Common myeloid progenitor, CD34-positive (primary cell): ENCODE measurements at places on chromosomes 1 and 21.

DNA sequence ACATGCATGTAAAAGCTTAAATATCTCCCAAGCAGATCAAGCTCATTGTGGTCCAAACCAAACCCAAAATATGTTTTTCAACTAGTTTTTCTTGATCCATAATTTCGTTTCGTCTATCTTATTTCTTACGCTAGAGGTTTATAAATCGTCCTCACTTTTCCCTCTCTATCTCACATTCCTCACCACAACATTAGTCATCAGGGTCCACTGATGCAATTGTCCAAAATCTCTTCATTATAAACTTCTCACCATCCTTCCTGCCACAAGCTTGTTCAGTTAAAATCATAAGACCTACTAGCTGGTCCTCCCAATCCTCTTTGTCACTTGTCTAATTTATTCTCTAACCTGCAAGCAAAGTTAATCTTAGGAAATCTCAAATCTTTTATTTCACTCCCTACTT lies 173.0 kb upstream of the PALMD start:
- no peaks in the 10 kb centered on the region for H3K27me3 ChIP-seq
- H3K4me1 ChIP-seq = no peaks in the 10 kb centered on the region
- no peaks in the 10 kb centered on the region for H3K36me3 ChIP-seq
- no peak overlapping the region for H3K27ac ChIP-seq
- no peak for DNase-seq

DNA sequence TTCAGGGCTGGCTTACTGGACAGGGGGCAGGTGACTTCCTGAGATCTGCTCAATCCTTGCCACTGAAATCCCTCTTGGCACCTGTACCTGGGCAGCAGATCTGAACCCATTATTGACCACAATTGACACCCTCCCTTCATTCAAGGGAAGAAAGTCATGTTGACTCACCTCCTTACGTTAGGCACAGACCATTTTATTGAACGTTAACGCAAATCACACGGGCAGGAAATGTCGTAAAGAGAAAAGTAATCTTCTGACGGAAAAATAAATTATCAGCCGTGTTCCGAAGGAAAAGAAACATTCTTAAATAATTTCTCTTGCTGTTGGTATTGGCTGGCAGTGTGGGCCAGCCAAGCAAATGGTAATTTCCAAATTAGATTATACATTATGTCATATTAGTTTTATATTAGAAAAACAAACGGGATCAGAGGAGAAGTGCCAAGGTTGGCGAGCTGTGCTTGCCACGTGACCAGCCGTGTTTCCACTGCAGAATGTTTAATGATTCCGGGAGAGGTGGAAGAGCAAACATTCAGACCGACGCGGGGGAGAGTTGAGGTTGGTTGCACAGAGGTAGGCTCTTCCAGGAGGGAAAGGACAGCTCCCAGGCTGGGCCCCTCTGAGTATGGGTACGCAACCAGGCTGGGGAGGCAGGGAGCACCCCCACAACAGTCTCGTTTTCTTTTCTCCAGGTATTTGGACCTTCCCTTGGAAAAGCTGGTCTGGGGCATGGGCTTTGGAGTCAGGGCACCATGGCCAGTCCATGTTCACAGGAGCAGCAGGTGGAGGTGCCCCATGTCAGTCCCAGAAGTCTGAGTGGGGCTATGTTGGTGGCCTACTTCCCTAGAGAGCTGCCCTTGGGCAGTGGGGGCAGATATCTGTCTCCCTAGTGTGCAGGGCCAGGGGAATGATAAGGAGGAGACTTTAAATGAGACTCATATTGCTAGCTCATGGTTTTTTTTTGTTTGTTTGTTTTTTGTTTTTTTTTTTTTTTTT lies 121.1 kb downstream of the FOXD2 start:
- H3K27me3 ChIP-seq = no peaks in the 10 kb centered on the region
- DNase-seq = no peak
- H3K4me3 ChIP-seq = no peak overlapping the region
- H3K4me1 ChIP-seq = peaks cover under 1% of the 10 kb centered on the region
- H3K36me3 ChIP-seq = no peaks in the 10 kb centered on the region

DNA sequence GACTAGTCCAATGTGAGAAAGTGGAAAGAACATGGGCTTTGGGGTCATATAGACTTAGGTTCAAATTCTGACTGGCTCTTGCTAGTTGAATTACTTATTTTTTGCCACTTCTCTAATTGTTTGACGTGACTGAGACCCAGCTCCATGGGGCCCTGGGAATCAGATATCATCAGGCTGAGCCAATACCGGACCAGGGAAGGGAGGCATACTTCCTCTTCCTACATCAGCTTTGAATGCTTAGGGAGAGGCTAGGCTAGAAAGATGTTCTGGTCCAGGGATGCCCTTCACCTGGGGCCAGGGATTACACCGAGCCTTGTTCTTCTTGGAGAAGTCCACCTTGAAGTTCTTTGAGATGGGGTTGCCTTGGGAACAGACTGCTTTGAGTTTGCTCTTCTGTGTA lies 3.7 kb upstream of the NR1I3 start:
- H3K27ac ChIP-seq = no peak overlapping the region
- H3K36me3 ChIP-seq = no peaks in the 10 kb centered on the region
- H3K4me3 ChIP-seq = no peak overlapping the region
- no peak for DNase-seq
- peaks cover 8% of the 10 kb centered on the region for H3K4me1 ChIP-seq
- no peaks in the 10 kb centered on the region for H3K27me3 ChIP-seq

GRCh38 chr1:76371941-76372340 lies 297.4 kb downstream of the ST6GALNAC3 start:
- no peaks in the 10 kb centered on the region for H3K4me1 ChIP-seq
- no peak overlapping the region for H3K4me3 ChIP-seq
- no peak overlapping the region for H3K27ac ChIP-seq
- DNase-seq = no peak
- H3K36me3 ChIP-seq = no peaks in the 10 kb centered on the region

DNA sequence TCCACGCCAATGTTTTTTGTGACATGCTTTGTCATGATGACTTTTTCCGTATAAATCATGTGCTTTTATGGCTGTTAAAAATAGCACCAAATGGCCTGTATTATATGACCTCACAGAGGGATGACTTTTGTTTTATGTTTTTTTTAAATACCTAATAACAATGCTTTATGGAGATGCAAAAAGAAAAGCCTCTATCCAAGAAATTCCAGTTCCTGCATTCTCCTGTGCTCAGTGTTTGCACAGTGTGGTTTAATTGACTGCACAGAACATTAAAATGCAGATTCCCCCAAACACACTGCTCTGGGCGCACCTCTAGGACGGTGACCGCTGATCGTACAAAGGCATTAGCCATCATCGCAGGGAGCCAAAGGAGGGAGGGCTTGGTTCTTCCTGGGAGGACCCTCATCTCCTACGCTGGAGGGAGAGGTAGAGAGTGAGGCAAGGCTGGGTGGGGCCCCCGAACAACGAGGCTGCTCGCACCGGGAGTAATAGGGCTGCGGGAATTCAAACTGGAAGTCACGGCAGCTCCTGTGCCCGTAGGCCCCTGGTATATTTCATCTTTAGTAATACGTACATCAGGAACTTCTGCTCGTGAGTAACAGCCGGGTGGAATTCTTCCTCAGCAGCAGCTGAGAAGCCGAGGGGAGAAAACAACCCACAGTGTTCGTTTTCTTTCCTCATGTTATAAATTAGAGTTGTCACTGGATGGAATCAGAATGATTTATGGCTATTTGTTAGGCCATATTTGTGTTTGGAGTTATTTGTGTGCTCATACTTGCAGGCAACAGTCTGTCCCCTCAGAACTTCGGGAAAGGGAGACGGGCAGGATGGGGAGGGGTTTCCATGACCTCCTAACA lies 465.6 kb downstream of the CAMTA1 start:
- H3K4me1 ChIP-seq = peaks cover 6% of the 10 kb centered on the region
- H3K27ac ChIP-seq = no peak overlapping the region
- DNase-seq = peak; percentile 40
- no peak overlapping the region for H3K4me3 ChIP-seq
- no peaks in the 10 kb centered on the region for H3K36me3 ChIP-seq

GRCh38 chr1:221765527-221765926 lies 23.6 kb upstream of the DUSP10 start:
- H3K27ac ChIP-seq = no peak overlapping the region
- H3K27me3 ChIP-seq = no peaks in the 10 kb centered on the region
- DNase-seq = peak; percentile 35
- no peak overlapping the region for H3K4me3 ChIP-seq
- H3K4me1 ChIP-seq = peaks cover 13% of the 10 kb centered on the region
- no peaks in the 10 kb centered on the region for H3K36me3 ChIP-seq

GRCh38 chr1:5988596-5989285 lies 3.5 kb downstream of the NPHP4 start:
- no peaks in the 10 kb centered on the region for H3K27me3 ChIP-seq
- no peaks in the 10 kb centered on the region for H3K36me3 ChIP-seq
- peaks cover 18% of the 10 kb centered on the region for H3K4me1 ChIP-seq
- no peak overlapping the region for H3K4me3 ChIP-seq
- no peak overlapping the region for H3K27ac ChIP-seq

DNA sequence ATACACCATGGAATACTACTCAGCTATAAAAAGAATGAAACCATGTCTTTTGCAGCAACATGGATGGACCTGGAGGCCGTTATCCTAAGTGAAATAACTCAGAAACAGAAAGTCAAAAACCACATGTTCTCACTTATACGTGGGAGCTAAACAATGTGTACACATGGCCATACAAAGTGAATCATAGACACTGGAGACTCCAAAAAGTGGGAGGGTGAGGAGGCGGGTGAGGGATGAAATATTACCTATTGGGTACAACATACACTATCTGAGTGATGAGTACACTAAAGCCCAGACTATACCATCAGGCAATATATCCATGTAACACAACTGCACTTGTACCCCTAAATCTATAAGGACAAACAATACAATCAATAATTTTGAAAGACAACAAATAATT lies 39.5 kb upstream of the FAM20B start:
- no peak overlapping the region for H3K4me3 ChIP-seq
- H3K27me3 ChIP-seq = no peaks in the 10 kb centered on the region
- no peak overlapping the region for H3K27ac ChIP-seq
- no peaks in the 10 kb centered on the region for H3K36me3 ChIP-seq
- no peak for DNase-seq
- no peaks in the 10 kb centered on the region for H3K4me1 ChIP-seq

GRCh38 chr1:201229771-201230635 lies 39.4 kb downstream of the IGFN1 start:
- DNase-seq = no peak
- H3K36me3 ChIP-seq = no peaks in the 10 kb centered on the region
- H3K4me3 ChIP-seq = no peak overlapping the region
- H3K4me1 ChIP-seq = no peaks in the 10 kb centered on the region

DNA sequence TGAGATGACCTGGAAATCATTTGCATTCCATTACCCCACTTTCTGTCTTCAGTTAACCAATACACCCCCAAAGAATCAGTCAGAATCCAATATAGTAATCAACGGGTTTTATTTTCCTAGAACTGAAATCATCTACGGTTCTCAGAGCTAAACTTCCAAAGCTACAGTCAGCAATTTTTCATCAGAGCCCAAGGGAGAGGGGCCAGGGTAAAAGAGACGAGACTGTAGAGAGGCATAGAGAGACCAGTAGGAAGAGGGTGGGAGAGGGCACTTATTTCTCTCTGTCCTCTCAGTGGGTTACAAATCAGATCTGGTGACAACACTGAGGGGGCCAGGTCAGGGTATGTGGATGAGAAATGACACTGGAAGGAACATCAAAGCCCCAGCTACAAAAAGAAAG lies 1.1 kb upstream of the MRPL24 start:
- no peak for DNase-seq
- peaks cover 6% of the 10 kb centered on the region for H3K36me3 ChIP-seq
- peak overlapping the region; percentile 61 for H3K4me3 ChIP-seq
- peaks cover 60% of the 10 kb centered on the region for H3K4me1 ChIP-seq
- H3K27ac ChIP-seq = no peak overlapping the region

DNA sequence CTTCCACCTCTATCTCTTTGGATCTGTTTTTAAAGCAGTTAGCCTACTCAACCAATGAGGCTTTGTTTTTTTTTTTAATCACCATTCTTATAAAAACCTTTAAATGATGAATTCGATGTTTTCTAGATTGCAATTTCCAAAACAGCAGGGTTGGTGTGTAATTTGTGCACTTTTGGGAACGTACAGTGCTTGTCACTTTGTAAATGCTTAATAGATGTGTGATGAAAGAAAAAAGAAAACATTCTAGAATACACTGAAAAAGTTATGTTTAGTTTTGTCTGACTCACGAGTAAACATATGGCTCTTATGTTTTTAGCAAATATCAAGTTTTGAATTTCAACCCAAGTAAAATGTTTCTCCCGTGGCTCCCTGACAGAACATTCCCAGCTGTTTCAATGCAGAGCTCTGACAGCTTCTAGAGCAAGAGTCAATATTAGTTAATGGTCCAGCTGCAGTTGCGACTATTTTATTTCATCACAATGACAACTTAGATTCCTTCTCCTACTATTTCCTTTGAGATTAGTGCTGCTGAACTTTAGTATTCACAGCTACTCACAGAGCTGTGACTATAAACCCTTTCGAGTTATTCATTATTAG lies 362.5 kb upstream of the ADAMTS5 start:
- no peaks in the 10 kb centered on the region for H3K36me3 ChIP-seq
- no peaks in the 10 kb centered on the region for H3K4me1 ChIP-seq
- H3K27ac ChIP-seq = no peak overlapping the region
- no peak for DNase-seq
- H3K27me3 ChIP-seq = no peaks in the 10 kb centered on the region

GRCh38 chr1:178593515-178593914 lies 80.6 kb downstream of the TEX35 start:
- H3K4me1 ChIP-seq = no peaks in the 10 kb centered on the region
- no peak for DNase-seq
- H3K4me3 ChIP-seq = no peak overlapping the region
- no peak overlapping the region for H3K27ac ChIP-seq
- H3K36me3 ChIP-seq = no peaks in the 10 kb centered on the region

DNA sequence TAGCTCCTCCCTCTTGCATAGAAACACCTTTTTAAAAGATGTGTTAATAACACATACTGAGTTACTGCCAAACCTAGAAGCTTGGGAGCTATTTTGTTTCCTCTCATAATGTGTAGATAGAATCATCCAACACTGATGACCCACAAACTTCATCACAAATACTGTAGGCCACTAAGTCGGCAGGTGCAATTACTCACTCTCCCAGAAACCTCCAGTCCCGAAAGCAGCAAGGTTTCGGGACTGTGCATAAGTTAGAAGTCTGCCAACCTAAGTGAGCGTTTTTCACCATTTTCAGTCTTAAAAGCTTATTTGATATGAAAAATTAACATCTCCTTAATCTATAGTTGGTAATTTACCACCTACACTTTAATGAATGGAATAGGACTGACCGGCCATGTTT lies 32.0 kb downstream of the C1orf198 start:
- no peaks in the 10 kb centered on the region for H3K27me3 ChIP-seq
- no peak overlapping the region for H3K4me3 ChIP-seq
- peaks cover 5% of the 10 kb centered on the region for H3K36me3 ChIP-seq
- H3K4me1 ChIP-seq = no peaks in the 10 kb centered on the region
- H3K27ac ChIP-seq = no peak overlapping the region

GRCh38 chr1:75937034-75937433 lies 4.8 kb upstream of the ASB17 start:
- no peaks in the 10 kb centered on the region for H3K27me3 ChIP-seq
- H3K36me3 ChIP-seq = no peaks in the 10 kb centered on the region
- no peak overlapping the region for H3K27ac ChIP-seq
- no peaks in the 10 kb centered on the region for H3K4me1 ChIP-seq
- no peak overlapping the region for H3K4me3 ChIP-seq

- H3K4me3 ChIP-seq = no peak overlapping the region
- DNase-seq = no peak
- peaks cover 8% of the 10 kb centered on the region for H3K4me1 ChIP-seq
- H3K27ac ChIP-seq = no peak overlapping the region
- no peaks in the 10 kb centered on the region for H3K36me3 ChIP-seq
Observed at GRCh38 chr1:54995835-54996234, 2.9 kb upstream of the BSND start.
